ENCODE measurements at places on chromosomes 16 and 17. TPM values are rescaled to one million over a fixed set of nuclear protein-coding genes. Genes with fewer than 3 reads are reported as not detected.

The RAB26 gene
- total RNA-seq = 0.95 TPM

The CCL1 gene
- total RNA-seq = not detected

The TXNDC11 gene
- total RNA-seq = 78.8 TPM

The PLD6 gene
- total RNA-seq = 7.7 TPM

The INCA1 gene
- total RNA-seq = 1.9 TPM

The TP53TG3B gene
- not detected for total RNA-seq

The ERN2 gene
- total RNA-seq = 10.6 TPM

The CPHXL2 gene
- not detected for total RNA-seq

The ZNF778 gene
- total RNA-seq = 13.9 TPM

DNA sequence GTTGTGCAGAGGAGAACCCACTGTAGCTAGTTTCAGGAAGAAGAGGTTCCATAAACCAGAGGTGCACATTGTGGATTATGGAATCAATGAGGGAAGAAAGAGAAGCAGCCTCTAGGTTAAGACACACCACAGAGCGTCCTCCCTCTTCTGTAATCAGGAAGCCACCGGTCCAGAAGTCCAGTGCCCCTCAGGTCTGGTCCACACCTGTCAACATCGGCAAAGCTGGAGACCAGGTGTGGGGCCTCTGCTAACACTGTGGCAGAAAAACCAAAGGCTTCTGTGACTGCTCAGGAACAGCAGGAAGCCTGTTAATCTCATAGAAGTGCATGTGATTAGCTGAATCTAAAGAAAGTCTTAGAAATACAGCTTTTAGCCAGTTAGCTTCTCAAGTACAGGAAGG, 23.3 kb downstream of the LIMD2 start:
- no peaks in the 10 kb centered on the region for H3K36me3 ChIP-seq
- H3K27me3 ChIP-seq = no peaks in the 10 kb centered on the region
- peaks cover 18% of the 10 kb centered on the region for H3K4me1 ChIP-seq
- no peak for DNase-seq

GRCh38 chr17:62109378-62109902, 44.4 kb upstream of the MED13 start:
- no peaks in the 10 kb centered on the region for H3K4me1 ChIP-seq
- H3K27ac ChIP-seq = no peak overlapping the region
- no peaks in the 10 kb centered on the region for H3K36me3 ChIP-seq
- peak; percentile 42 for DNase-seq
- no peak overlapping the region for H3K4me3 ChIP-seq
- H3K27me3 ChIP-seq = no peaks in the 10 kb centered on the region

GRCh38 chr17:77228241-77228752, 87.5 kb downstream of the SEC14L1 start:
- H3K4me3 ChIP-seq = no peak overlapping the region
- H3K4me1 ChIP-seq = no peaks in the 10 kb centered on the region
- H3K27me3 ChIP-seq = no peaks in the 10 kb centered on the region
- no peaks in the 10 kb centered on the region for H3K36me3 ChIP-seq
- DNase-seq = peak; percentile 41

GRCh38 chr17:45251931-45252330, 10.0 kb downstream of the SPATA32 start:
- no peak for DNase-seq
- H3K36me3 ChIP-seq = peaks cover 2% of the 10 kb centered on the region

DNA sequence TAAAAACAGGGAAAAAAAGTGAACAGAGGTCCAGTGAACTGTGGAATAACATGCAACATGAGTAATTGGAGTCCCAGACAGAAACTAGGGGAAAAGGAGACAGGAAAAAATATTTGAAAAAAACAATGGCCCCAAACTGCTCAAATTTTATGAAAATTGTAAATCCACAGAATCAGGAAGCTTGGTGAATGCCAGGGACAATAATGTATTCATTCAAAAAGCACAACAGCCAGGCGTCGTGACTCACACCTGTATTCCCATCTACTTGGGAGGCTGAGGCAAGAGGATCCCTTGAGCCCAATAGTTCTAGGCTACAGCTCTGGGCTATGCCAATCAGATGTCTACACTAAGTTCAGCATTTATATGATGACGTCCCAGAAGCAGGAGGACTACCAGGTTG, 23.7 kb downstream of the NCOR1 start:
- H3K36me3 ChIP-seq = peaks cover 10% of the 10 kb centered on the region
- H3K4me3 ChIP-seq = no peak overlapping the region

GRCh38 chr16:27965801-27966200, 97.7 kb downstream of the GSG1L start:
- DNase-seq = no peak
- no peaks in the 10 kb centered on the region for H3K36me3 ChIP-seq
- no peaks in the 10 kb centered on the region for H3K4me1 ChIP-seq

- H3K27me3 ChIP-seq = no peaks in the 10 kb centered on the region
- peak overlapping the region; percentile 69 for H3K4me3 ChIP-seq
- H3K4me1 ChIP-seq = no peaks in the 10 kb centered on the region
- H3K27ac ChIP-seq = peak overlapping the region; percentile 95
- no peak for DNase-seq
These were observed 652 bp downstream of the VPS35L start for GRCh38 chr16:19555938-19556771.

DNA sequence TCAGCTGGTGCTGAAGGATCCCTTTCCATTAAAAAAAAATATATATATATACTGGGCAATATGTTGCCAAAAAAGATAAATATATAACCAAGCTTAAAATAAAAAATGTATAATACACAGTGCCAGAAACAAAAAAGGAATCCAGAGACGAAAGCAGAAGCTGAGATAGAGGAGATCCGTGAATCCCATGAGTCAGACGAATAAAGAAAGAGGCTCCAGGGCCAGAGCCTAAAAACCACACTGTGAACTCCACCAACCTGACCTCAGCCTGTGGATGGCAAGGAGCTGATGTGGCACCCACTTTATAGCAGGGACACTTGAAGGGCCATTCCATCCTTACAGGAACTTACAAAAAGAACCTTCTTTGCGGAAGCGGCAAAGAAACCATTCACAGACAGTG, 34.8 kb downstream of the PITPNM3 start:
- no peak overlapping the region for H3K4me3 ChIP-seq
- DNase-seq = no peak
- no peak overlapping the region for H3K27ac ChIP-seq

DNA sequence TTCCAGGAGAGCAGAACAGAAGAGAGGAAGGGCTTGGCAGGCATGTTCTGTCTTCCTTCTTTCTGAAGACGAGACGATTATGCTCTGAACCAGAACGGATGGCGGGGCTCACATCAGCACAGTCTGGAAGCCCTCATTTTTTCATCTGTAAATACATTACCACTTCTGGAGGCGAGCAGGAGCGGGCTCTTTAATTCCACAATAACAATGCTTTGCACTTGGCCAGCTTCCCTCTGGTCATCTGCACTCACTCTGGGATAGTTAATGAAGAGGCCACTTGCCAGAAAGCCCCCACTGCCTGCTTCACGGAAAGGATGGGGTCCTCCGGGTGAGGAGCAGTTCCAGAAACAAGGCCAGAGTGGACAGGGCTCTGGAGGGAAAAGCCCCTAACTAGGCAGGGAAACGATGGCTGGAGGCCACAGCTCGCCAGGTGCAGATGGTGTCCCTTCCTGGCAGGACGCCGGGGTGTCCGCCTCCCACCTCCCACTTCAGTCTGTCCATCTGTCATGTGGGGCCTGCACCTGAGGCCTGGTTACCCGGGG, 13.1 kb upstream of the BCAR1 start:
- no peaks in the 10 kb centered on the region for H3K27me3 ChIP-seq
- H3K4me1 ChIP-seq = peaks cover 20% of the 10 kb centered on the region
- H3K4me3 ChIP-seq = peak overlapping the region; percentile 87
- DNase-seq = peak; percentile 91

GRCh38 chr17:75063626-75064025, 16.6 kb downstream of the KCTD2 start:
- no peaks in the 10 kb centered on the region for H3K4me1 ChIP-seq

DNA sequence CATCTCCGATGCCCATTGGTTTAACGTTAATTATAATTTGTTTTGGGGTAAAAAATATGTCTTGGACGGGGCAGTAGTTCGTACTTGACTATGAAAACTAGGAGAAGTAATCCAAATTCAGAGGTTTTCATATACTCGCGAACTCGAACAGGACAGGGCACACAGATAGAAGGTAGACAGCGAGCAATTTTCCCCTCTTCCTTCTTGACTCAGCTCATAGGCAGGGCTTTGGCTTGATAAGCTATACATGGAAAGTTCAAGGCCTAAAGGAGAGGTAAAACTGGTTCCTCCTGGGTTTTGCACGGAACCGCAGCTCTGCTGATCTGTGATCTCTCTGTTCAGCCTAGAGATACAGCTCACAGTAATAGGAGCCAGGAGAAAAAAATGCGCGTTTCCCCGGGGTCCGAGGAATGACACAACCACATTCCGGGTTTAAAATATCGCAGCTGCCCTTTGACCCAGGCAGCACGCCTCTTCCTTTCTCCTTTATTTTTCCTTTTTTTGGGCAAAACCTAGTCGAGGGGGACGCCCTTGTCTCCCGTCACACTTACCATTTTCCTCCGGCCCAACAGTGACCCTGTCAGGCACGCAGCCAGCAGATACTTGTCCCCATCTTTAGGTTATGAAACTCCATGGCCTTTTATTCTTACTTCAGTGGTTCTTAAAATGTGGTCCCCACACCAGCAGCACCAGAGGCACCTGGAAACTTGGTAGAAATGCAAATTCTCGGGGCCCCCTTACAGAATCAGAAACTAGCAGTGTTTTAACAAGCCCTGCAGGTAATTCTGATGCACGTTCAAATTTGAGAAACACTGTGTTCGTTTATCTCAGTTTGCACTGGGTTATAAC, 1.7 kb upstream of the LASP1 start:
- peaks cover 16% of the 10 kb centered on the region for H3K4me1 ChIP-seq
- peak overlapping the region; percentile 67 for H3K27ac ChIP-seq
- H3K27me3 ChIP-seq = no peaks in the 10 kb centered on the region
- no peaks in the 10 kb centered on the region for H3K36me3 ChIP-seq

GRCh38 chr16:25034911-25035310, 19.7 kb upstream of the ARHGAP17 start:
- H3K4me1 ChIP-seq = peaks cover 5% of the 10 kb centered on the region
- H3K36me3 ChIP-seq = no peaks in the 10 kb centered on the region
- DNase-seq = no peak
- H3K27ac ChIP-seq = no peak overlapping the region

- no peak overlapping the region for H3K4me3 ChIP-seq
- H3K27ac ChIP-seq = no peak overlapping the region
These were observed 301.1 kb upstream of the FOXF1 start for GRCh38 chr16:86209202-86209601.

- H3K4me3 ChIP-seq = no peak overlapping the region
- peak overlapping the region; percentile 22 for H3K27ac ChIP-seq
- no peak for DNase-seq
- H3K4me1 ChIP-seq = peaks cover 29% of the 10 kb centered on the region
- no peaks in the 10 kb centered on the region for H3K36me3 ChIP-seq
- no peaks in the 10 kb centered on the region for H3K27me3 ChIP-seq
These were observed 66.9 kb downstream of the RAI1 start for GRCh38 chr17:17748179-17748578.

- DNase-seq = peak; percentile 72
- peaks cover 16% of the 10 kb centered on the region for H3K36me3 ChIP-seq
- no peaks in the 10 kb centered on the region for H3K27me3 ChIP-seq
- H3K4me1 ChIP-seq = no peaks in the 10 kb centered on the region
- H3K27ac ChIP-seq = no peak overlapping the region
- H3K4me3 ChIP-seq = no peak overlapping the region
These were observed 28.7 kb downstream of the MPG start for GRCh38 chr16:106623-107324.

DNA sequence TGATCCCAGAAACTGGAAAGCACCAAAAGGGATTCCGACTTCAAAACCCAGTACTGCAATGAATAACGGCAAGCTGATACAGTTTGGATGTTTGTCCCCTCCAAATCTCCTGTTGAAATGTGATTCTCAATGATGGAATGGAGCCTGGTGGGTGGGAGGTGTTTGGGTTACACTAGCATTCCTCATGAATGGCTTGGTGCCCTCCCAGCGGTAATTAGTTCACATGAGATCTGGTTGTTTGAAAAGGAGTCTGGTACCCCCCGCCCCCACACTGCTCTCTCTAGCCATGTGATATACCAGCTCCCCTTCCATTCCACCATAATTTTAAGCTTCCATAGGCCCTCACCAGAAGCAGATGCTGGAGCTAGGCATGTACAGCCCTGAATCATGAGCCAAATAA, 40.1 kb downstream of the RANBP10 start:
- H3K27me3 ChIP-seq = no peaks in the 10 kb centered on the region
- H3K4me1 ChIP-seq = no peaks in the 10 kb centered on the region
- H3K36me3 ChIP-seq = peaks cover 2% of the 10 kb centered on the region
- H3K4me3 ChIP-seq = no peak overlapping the region

DNA sequence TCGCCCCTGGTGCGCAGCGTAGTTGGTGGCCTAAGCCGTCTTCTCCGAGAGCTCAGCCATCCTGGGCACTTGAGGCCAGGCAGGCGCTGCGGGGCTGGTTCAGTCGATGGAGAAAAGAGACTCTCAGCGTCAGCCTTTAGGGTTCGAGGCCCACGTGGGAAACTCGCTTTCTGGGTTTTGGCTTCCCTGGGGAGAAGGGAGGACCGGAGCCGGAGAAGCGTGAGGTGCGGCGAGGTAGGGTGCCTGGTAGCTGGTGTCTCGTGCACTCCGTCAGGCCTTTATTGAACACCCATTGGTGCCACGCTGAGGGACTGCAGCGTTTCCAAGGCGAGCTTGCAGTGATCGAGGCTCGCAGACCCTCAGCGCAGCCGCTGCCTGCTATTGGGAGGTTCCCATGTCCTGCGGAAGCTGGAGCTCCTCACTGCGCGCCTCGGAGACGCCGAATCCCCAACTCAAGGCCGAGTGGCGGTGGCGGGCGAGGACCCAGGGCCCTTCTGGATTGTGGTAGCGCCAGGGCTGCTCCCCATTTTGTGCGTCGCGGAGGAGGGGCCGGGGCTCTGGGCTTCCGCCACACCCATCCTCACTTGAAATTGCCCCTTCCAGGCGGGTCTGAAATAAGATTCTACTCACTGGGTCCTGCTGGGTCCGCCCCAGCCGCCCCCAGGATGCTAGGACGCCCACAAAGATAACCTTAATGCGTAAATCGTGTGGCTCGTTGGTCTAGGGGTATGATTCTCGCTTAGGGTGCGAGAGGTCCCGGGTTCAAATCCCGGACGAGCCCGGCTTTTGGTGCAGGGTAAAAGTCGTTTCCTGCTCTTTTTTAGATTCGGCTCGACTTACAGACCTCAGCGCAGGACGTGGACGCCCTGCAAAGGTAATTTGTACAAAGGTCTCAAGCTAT, 1.2 kb downstream of the OR1F1 start:
- peaks cover 3% of the 10 kb centered on the region for H3K27me3 ChIP-seq
- DNase-seq = peak; percentile 39
- H3K27ac ChIP-seq = no peak overlapping the region
- no peak overlapping the region for H3K4me3 ChIP-seq

DNA sequence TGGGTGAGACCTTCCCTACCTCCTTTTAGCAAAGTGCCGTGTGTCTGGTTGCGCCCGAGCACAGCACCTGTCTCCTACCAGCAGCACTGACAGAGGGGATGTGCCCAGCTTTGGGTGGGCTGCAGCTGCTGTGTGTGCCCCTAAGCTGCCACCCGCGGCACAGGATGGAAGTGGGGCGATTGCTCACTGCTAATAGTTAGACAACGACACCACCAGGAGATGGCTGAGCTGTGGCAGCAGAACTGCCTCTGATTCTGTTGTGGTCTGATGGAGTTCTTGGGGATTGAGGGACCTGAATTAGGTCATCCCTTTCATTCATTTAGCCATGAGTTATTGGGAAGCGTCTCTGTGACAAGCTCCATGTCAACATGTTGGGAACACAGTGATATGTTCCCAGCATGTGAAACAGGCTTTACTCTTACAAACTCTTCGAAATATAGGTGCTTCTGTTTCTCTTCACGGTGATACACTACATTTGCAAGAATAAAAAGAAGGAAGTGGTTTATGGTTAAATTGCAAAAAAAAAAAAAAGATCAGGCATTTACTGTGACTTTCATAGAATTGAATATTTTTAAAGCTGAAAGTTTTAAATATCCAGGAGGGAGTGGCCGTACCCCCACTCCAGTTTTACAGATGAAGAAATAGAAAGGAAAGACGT, 184.4 kb downstream of the MAF start:
- no peak overlapping the region for H3K4me3 ChIP-seq
- no peaks in the 10 kb centered on the region for H3K36me3 ChIP-seq
- no peak overlapping the region for H3K27ac ChIP-seq
- DNase-seq = no peak
- H3K4me1 ChIP-seq = no peaks in the 10 kb centered on the region
